Adipose tissue (tissue), 3 donors: ENCODE measurements at places on chromosomes 7 and 10. TPM values are rescaled to one million over a fixed set of nuclear protein-coding genes. Genes with fewer than 3 reads are reported as not detected.

Gene TCAF2
- polyA plus RNA-seq, result 1.2 TPM

Gene MALRD1
- polyA plus RNA-seq, result 0.06 TPM

Gene TBXAS1
- polyA plus RNA-seq, result 3.4 TPM

Gene PHYHIPL
- 0.11 TPM for polyA plus RNA-seq

Gene DNA2
- polyA plus RNA-seq, result 0.93 TPM

Gene ASB10
- not detected for polyA plus RNA-seq

Gene CLDN15
- polyA plus RNA-seq, result 29.1 TPM

Gene C10orf120
- 0.53 TPM for polyA plus RNA-seq
